ENCODE measurements at places on chromosomes 7 and 10. TPM values are rescaled to one million over a fixed set of nuclear protein-coding genes. Genes with fewer than 3 reads are reported as not detected.

- no peak for DNase-seq
Observed at GRCh38 chr10:117544711-117545140, 2.2 kb downstream of the EMX2 start.

DNA sequence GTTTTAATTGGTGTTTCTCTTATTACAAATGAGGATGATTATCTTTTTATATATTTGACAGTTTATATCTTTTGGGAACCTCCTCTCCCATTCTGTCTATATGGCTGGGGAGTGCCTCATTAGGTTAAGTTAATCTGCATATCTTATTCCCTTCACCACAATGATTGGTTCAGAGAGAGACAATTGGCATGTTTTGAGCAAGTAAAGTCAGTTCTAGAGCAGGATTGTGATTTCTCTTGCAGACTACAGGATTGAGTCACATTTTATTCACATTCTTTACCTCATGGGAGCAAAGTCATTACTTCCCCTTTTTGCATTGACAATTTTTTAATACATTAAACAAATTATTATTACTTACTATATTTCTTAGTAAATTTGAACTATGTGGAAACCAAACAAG, 345.6 kb downstream of the MDFIC start:
- DNase-seq: no peak

DNA sequence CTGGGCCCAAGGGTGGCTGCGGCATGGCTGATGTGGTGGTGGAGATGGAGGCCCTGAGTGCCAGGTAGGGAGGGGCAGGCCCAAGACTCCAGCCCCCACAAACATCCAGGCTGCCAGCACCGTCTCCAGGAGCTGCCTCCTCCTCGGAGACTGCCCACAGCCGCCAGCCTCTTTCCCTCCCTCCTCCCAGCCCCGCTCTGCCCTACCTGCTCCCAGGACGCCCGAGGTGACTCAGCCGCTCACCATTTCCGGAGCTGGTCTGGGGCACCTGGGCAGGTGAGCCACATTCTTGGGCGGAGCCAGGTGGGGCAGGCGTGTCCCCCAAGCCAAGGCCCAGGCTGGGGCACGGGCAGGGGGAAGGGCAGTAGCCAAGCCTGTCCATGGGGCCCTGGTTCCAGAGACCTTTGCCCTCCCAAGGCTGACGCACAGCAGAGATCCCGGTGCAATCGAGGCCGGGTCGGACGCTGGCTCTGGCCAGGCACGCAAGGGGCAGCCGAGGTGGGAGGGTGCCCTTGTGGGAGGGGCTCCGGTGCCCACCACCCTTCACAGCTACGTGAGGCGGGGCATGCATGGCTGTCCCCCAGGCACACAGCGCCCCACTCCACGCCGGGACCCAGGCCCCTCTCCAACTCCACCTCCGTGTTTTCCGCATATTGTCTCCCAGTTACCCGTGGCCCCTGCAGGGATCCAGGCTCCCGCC, 8.8 kb downstream of the ADAP1 start:
- peak; percentile 53 for DNase-seq

DNA sequence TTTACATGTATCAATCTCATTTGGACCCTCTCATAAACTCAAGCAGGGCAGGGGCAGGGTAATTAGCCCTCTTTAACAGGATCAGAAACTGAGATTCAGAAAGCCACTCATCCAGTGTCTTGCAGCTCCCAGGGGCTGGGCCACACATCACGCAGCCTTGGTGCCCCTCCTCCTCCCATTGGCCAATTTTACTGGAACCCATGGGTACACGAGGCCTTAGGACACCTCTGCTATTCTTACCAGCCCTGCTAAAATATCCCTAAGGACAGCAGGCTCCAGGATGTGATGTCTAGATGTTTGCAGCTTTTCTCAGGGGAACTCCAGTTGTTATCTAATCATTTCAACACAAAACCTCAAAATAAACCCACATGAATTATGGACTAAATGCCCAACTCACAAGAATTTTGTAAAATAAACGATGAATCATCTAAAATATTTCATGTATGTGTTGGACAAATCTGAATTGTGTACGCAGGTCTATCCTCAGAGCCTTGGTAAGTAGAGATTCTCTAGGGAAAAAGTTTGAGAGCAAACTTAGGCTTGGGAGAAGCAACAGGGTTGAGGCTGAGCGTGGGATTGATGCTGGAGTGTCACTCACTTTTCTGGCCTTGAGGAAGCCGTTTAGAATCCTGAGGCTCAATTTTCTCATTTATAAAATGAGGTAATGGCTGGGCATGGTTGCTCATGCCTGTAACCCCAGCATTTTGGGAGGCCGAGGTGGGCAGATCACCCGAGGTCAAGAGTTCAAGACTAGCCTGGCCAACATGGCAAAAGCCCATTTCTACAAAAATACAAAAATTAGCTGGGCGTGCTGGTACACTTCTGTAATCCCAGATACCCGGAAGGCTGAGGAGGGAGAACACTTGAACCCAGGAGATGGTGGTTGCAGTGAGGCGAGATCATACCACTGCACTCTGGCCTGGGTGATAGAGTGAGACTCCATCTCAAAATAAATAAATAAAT, 69.7 kb upstream of the TNS3 start:
- DNase-seq: peak; percentile 76

- DNase-seq: no peak
Observed at GRCh38 chr7:98399890-98400541, 874 bp downstream of the BAIAP2L1 start.

GRCh38 chr10:95908450-95908849, 675 bp downstream of the CC2D2B start:
- no peak for DNase-seq

DNA sequence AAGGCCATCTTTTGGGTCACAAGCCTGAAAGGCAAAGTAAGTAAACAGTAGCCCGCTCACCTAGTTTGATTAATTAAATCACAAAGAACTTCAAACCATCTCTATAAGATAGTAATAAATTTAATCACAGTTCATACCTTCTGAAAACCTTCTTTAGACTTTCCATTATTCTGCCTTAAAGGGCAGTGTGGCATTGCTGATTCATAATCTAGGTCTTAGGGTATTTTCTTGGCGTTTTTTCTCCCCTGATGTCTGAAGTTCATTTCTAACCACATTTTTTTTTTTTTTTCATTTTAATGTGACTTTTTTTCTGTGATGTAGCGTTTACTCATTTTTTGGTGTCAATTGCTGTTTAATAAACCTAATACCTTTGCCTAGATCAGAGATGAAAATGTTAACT, 27.5 kb downstream of the LOXL4 start:
- DNase-seq: no peak

The PLXDC2 gene
- total RNA-seq: 7.8 TPM

The LIPN gene
- total RNA-seq: not detected

The CRYGN gene
- total RNA-seq: not detected

The MUC3A gene
- total RNA-seq: 0.75 TPM

The ZNF503 gene
- total RNA-seq: 5.2 TPM

The VENTX gene
- total RNA-seq: not detected

The SPAM1 gene
- not detected for total RNA-seq
